ENCODE measurements at places on chromosomes 5 and 9. TPM values are rescaled to one million over a fixed set of nuclear protein-coding genes. Genes with fewer than 3 reads are reported as not detected.

- no peak for DNase-seq
Observed at GRCh38 chr9:16661816-16662215, 208.7 kb downstream of the BNC2 start.

GRCh38 chr5:75331-76320 is 16.3 kb upstream of the PLEKHG4B start:
- DNase-seq, result no peak

DNA sequence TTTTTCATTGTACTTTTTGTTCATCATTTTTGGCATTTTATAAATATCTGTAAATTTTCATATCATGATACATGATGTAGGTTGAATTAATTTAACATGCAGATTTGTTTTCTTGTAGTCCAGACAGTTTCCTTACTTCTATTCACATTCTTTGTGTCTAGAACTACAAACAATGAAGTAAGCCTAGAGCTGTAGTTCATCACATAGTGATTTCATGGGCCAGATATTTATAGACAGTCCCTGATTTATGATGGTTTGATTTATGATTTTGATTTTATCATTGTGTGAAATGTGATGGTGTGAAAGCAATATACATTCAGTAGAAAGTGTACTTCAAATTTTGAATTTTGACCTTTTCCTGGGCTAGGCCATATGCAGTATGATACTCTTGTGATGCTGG is 139.0 kb downstream of the ARHGEF28 start:
- no peak for DNase-seq

- DNase-seq, result no peak
Observed at GRCh38 chr9:15670894-15671293, 118.1 kb downstream of the CCDC171 start.

DNA sequence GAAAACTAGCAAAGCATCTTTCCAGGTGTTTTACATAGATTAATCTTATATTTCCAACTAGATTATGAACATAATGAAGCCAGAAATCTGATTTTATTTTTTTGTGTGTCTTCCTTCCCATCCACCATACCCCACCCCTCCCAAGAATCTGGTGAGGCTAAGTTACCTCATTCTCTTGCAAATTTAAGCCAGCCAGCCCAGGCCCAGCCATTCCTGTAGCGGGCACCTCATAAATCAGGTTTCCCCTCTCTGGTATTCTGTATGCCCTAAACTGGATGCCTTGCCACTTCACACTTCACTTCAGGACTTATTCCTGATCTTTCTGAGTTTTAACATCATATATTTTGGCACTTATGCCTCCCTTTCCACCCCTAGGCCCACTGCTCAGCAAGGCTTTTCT is 21.8 kb downstream of the C9 start:
- DNase-seq, result no peak

The PCDHA11 gene
- total RNA-seq, result 9.9 TPM

The SURF2 gene
- 19.4 TPM for total RNA-seq
